MG63 (cell line): ENCODE measurements at places on chromosomes 11 and 22.

DNA sequence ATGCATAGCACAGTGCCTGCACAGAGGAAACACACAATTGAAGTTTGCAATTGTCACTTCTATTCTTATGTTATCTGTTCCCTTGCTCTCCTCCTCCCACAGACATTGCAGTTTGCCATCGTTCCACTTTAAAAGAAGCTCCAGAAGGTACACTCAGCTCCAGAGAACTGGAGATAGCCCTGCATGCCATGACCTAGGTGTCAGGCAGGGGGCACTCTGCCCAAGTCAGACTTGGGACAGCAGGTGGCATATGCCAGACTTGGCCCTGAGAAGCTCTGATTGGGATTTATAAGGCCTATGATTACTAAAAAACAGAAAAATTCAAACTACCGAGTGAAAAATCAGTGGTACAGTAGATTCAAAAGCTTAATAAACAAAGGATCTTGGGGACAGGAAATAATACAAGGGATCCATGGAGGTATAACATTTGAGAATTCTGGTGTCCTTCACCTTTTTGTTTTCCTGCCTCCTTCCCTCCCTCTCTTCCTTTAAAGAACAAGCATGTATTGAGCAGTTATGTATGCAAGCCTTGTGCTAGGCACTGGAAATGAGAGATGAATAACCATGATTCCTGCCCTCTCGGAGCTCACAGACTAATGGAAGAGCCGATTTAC, 40.0 kb downstream of the TENM4 start:
- DNase-seq = peak; percentile 20

- no peak for DNase-seq
These were observed 4.6 kb downstream of the MDK start for GRCh38 chr11:46386005-46386578.

GRCh38 chr22:40423310-40423688, 52.9 kb downstream of the SGSM3 start:
- DNase-seq = no peak

DNA sequence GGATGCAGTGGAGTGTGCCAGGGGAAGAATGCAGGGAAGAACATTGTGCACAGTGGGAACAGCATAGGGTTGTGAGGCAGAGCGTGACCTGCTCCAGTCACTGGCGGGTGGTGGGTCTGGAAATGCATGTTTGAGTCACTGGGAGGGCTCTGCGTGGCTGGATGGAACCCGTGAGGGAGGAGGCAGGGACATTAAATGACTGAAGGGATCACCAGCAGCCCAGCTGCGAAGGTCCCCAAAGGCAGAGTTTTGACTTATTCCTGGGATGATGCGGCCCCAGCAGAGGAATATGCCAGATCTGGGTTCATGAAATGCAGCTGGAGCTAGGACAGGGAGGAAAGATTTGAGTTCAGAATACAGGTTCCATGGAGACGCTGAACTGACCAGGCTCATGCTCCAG, 104.0 kb upstream of the FGF3 start:
- no peak for DNase-seq

- no peak for DNase-seq
These were observed 27.9 kb downstream of the INCENP start for GRCh38 chr11:62151737-62152102.

GRCh38 chr11:62856333-62856895, 17.0 kb upstream of the WDR74 start:
- no peak for DNase-seq

DNA sequence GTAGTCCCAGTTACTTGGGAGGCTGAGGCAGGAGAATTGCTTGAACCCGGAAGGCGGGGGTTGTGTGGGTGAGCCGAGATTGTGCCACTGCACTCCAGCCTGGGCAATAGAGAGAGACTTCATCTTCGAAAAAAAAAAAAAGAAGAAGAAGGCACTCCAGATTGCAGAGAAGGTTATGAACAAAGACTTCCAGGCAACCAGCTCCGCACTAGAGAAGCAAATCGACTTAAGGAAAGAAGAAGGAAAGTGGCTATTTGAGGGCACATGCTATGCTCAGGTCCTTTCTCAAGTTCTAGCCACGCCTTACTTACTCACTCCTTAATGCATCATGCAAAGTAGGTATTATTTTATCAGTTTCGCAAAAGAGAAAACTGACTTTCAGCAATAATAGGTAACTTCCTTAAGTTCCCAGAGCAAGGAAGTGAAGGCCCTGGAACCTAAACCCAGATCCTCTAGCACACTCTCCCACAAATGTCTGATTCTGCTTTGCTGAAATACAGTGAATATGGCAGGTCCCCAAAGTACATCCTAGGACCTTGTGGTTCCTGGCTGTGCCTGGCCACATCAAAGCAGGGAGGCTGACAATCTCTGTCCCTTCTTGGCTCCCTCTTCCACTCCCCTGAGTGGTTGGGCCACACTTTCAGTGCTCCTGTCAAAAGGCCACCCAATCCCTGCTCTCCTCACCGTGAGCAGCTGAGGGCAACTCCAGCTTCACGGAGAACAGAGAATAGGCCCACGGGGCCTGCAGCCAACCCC, 14.2 kb downstream of the CD3E start:
- DNase-seq = no peak

DNA sequence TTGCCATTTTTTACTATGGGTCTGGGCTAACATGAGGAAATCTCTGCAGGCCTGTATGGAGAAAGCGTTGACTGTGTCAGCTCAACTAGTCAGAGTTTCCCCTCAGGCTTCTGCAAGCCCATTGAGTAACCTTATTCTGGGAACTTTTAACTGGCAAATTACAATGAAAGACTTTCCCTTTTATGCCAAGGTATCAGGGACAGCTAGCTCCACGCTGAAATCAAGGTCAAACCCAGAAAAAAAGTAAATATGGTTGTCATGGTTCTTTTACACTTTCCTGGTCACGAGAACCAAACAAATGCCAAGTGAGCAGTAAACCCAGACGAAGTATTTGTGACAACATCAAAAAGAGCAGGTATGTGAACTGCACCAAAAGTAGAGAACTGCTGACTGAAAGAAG, 13.8 kb downstream of the OSBP start:
- DNase-seq = no peak

- DNase-seq = no peak
These were observed 3.1 kb upstream of the PTS start for GRCh38 chr11:112223121-112223520.

- no peak for DNase-seq
These were observed 689 bp upstream of the RAB39A start for GRCh38 chr11:107927559-107927958.

- DNase-seq = no peak
These were observed 16.8 kb upstream of the MUC6 start for GRCh38 chr11:1053121-1053901.

DNA sequence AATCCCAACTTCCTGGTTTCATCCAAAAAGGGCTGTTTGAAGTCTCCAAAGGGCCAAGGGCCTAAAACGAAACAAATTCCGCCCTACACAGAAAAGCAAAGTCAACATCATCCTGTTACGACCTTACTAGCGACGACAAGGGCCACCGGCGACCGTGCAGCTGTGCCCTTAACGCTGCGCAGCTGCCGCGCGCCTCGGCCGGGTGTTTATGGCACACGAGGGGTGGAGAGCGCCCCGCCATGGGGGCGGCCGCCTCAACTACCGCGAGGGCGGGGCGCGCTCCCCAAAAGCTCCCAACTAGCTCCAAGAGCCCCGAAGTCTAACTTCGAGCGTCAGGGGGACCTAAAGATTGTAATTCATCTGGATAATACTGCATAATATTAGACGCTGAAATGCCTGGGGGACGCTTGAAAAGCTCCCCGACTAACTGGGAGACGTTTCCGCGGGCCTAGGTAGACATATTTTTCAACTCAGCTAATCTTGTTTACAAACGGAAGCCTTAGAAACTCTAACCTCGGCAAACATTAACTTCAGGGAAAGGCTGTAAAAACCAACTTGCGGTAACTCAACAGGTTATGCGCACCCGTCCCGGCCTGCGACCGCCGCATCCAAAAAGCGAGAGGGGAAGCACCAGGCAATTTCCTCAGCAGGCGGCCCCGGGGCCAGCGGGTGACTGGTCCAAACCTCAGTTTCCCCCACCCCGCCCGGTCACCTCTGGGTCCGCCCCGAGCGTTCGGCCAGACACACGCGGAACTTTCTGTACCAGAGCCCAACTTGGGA, 694 bp downstream of the TMEM123 start:
- peak; percentile 57 for DNase-seq

DNA sequence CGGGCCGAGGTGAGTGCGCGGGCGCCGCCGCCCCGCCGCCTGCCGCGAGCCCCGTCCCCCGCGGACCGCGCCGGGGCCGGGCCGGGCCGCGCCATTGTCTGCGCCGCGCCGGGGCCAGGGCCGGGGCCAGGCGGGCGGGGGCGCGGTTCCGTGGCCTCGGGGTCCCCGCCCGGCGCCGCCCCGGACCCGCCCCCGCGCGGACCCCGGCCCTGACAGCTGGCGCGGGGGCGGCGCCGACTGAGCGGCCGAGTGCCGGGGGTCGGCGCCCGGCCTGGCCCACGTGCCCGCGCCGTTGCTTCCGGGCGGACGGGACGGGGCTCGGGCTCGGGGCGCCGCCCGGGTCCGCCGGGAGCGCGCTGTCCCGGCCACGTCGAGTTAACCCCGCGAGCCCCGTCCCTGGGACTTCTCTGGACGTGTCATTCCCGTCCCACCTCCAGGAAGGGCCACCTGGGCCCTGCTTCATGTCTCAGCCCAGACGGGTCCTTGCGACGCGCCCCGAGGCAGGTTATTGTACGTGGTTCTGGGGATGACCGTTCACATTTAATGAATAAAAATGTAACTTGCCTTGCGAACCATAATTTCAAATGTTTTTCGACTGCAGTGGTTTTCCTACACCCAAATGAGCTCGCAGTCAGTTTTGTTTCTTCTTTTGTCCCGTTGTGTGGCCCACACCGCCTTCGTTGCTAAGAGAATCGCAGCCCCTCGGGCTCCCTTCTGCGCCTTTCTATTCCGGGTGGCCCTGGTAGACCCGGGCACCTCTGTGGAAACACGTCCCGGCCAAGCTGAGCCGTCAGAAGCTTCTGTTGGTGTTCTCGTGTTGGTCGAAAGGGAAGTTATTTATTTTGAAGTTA, 562 bp downstream of the ZBED4 start:
- peak; percentile 14 for DNase-seq

GRCh38 chr22:43246188-43246587, 59.3 kb upstream of the TTLL12 start:
- no peak for DNase-seq

GRCh38 chr11:84173078-84173477, 886.9 kb upstream of the CCDC90B start:
- DNase-seq = no peak

GRCh38 chr11:126328444-126328843, 24.6 kb downstream of the DCPS start:
- DNase-seq = no peak

DNA sequence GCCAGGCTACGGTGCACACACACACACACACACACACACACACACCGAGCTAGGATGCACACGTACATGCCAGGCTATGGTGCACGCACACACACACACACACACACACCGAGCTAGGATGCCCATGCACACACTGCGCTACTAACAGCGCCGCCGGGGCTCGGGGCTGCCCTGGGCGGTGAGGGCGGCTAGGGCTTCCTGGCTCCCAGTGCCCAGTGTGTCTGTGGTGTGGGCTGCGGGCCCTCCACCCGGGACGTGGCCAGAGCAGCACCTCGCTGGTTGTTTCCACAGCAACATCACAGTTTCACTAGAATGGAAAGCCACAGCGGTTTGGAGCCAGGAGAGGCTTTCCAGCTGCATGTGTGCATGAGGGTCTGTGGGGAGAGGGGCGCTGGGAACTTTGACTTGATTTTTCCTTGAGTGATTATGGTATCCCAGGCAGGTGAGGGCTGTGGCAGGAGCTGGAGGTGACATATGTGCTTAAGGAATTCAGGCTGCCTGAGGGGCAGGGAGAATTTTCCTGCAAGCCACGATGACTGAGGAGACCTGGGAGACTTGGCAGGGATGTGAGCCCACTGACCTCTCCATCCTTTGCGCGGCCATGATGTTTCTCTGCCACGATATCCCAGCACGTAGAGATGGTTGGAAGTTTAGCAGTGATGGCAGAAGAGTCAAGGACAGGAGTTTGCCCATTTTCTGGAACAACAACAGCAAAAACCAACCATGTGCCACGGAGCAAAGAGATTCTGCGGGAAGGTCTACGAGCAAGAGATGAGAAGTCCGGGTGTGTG, 195.9 kb downstream of the SNX19 start:
- no peak for DNase-seq

DNA sequence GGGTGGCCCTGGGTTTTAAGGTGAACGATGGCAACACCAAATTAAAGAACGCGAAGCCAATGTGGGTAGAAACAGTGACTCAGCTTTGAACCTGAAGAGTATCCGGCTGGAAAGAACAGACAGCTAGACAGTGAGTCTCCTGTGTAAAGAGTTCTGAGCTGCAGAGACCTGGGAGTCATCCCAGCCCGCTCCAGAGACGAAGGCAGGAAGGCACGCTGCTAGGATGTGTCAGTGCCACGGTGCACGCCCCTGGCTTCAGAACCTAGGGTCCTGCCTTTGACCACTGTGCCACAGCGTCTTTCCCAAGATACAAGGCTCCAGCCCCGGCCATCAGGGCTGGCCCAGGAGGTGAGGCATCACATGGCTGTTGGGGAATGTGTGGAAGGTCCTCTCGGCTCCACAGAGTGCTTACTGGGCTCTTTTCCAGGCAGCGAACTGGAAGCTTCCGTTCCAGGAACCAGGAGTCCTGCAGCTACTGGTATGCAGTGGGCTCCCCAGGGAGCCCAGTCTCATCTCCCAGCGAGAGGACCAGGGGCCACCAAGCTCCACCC, 29.9 kb downstream of the LRFN4 start:
- DNase-seq = peak; percentile 44

GRCh38 chr11:9490376-9490775, 29.6 kb downstream of the ZNF143 start:
- DNase-seq = no peak

DNA sequence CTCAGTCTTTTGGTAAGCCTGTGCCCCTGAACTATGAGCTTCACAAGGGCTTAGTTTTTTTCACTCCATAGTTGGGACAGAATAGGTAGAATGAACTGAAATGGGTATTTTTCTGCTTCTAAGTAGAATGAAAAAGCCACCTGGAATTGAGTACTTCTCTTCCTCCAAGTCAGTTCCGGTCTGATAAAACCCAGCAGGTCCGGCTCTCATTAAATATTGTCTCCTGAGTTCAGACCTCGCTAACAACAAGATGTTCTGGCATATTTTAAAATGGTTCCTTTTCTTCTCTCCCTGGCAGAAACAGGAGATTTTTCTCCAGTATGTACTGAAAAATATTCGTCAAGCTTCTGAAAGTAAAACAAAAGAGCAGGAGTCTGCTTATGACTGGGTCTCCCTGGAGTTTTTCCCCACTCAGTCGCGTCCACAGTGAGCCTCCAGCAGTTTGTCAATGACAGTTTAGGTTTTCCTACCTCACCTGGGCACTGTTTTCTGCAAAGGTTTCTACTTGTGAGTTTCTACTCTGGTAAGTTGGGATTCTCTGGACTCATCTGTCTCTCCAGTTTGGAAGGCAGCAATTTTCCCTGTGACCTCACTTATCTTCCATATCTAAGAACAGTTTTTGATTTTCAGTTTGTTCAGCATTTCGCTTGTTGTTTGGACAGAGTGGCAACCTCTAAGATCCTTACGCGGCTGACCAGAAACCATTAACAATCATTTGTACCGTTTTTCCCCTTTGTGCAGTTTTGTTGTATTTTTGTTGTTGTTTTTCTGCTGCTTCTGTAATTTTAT, 868.0 kb downstream of the METTL15 start:
- DNase-seq = no peak
